Tibial nerve (tissue), 4 donors: ENCODE measurements at places on chromosomes 13 and 19. TPM values are rescaled to one million over a fixed set of nuclear protein-coding genes. Genes with fewer than 3 reads are reported as not detected.

DNA sequence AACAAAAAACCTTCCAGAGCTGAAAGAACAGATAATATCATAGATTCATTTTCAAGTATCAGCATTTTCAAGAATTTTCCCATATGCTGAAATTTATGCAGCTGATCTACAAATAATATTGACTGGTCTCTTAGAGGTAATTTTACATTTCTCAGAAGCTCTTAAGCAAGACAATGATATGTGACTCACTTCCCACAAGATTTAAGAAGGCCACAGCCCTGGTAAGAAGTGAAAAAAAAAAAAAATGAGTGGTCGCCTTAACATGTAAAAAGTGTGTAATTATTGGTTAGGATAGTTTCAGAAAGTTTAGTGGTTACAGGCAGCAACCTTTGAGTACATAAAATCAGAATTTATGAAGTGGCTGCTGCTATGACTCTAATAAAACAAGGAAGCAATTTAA, 54.5 kb downstream of the NUFIP1 start:
- no peaks in the 10 kb centered on the region for H3K36me3 ChIP-seq
- H3K27me3 ChIP-seq, result no peaks in the 10 kb centered on the region
- no peak overlapping the region for H3K4me3 ChIP-seq
- no peak for DNase-seq
- H3K4me1 ChIP-seq, result no peaks in the 10 kb centered on the region

DNA sequence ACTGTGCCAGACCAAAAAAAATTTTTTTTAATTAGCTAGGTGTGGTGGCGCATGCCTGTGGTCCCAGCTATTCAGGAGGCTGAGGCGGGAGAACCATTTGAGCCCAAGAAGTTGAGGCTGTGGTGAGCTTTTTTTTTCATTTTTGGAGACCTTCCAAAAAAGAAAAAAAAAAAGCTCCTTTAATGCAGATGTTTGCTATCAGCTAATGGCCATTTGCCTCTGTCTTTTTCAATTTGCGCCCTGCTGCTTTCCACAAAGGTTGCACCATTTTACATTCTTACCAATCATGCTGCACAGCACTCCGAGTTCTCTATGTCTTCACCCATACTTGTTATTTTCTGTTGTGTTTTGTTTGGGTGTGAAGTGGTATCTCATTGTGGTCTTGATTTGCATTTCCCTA, 15.6 kb upstream of the SMARCA4 start:
- H3K27me3 ChIP-seq, result no peaks in the 10 kb centered on the region
- no peak overlapping the region for H3K4me3 ChIP-seq
- no peaks in the 10 kb centered on the region for H3K4me1 ChIP-seq

DNA sequence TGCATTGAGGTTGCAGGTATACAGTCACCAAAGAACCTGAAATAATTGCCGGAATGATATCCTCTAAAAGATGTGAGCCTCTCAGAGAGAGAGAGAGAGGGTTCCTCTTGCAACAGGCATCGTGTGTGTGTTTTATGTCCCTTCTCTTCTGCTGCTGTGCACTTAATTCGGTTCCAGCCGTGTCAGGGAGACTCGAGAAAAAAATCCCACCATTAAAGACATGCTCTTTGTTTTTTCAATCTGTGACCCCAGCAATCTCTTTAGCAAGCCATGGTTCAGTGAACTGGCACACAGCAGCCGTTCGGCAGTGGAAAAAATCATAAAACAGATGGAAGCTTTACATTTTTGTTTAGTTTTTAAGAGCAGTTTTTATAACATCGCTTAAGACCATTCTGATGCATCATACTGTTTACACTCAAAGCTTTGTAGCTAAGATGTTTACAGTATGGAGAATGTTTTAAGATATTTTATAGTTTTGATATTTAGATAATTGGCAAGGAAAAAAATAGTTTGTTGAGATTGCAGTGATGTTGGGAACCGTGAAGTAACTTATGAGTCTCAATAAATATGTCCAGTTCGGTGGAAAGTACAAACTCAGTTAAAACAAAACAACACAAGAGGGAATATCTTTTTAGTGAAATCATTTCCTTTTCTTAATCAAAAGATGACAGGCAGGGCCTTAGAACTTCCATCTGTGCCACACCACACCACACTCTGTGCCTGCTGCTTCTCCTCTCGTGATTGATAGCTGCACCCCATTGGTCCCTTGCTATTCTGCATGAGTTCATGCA, 31.2 kb upstream of the ZNF536 start:
- H3K4me3 ChIP-seq, result no peak overlapping the region
- H3K27ac ChIP-seq, result peak overlapping the region; percentile 42

The C19orf38 gene
- total RNA-seq, result 0.42 TPM

DNA sequence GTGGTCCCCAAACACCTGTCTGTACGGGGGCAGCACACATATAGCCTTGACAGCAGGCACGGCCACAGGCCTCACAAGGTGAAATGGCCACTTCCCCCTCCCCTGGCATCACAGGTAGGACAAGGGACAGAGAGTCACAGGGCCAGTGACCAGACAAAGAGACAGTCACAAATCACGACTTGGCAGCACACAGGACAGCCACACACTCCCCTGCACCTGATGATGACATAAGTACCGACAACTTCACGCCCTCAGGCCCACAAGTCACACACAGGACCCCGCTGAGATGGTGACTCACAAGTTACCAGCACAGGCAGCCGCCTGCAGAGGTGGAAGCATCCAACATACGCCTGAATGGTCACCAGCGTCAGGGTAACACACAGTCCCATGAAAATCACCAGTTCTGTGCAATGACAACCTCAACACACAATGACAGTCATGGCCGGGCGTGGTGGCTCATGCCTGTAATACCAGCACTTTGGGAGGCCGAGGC, 16.5 kb downstream of the TYK2 start:
- no peak for DNase-seq
- H3K4me3 ChIP-seq, result no peak overlapping the region
- H3K27ac ChIP-seq, result no peak overlapping the region
- no peaks in the 10 kb centered on the region for H3K27me3 ChIP-seq
- no peaks in the 10 kb centered on the region for H3K36me3 ChIP-seq

The KCNN1 gene
- total RNA-seq, result not detected

- H3K36me3 ChIP-seq, result no peaks in the 10 kb centered on the region
- no peaks in the 10 kb centered on the region for H3K27me3 ChIP-seq
- no peak overlapping the region for H3K27ac ChIP-seq
- no peak overlapping the region for H3K4me3 ChIP-seq
These were observed 6.4 kb downstream of the NUDT15 start for GRCh38 chr13:48043789-48044503.

DNA sequence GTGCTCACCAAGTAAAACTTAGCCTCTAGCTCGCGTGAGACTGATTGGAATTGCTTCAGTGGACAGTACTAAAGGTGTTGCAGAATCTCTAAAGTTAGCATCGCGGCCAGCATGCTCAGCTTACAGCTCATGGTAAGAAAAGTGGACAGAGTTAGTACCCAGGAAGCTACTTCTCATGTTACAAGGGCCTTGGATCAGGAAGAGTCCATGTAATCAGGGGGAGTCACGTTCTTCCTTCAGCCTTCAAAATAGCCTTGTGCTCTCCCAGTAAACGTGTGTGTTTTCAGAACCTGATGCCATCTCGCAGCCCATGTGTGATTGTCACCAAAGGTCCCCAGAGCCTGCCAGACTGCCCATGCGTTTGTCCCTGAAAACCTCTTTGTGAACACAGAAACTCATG, 195.8 kb upstream of the RNF113B start:
- H3K27me3 ChIP-seq, result no peaks in the 10 kb centered on the region
- no peaks in the 10 kb centered on the region for H3K36me3 ChIP-seq
- no peak overlapping the region for H3K4me3 ChIP-seq
- no peak for DNase-seq
- no peak overlapping the region for H3K27ac ChIP-seq

GRCh38 chr13:20679879-20680278, 23.6 kb upstream of the IL17D start:
- H3K27me3 ChIP-seq, result no peaks in the 10 kb centered on the region
- no peaks in the 10 kb centered on the region for H3K4me1 ChIP-seq
- H3K27ac ChIP-seq, result no peak overlapping the region

- no peak for DNase-seq
- peaks cover 58% of the 10 kb centered on the region for H3K36me3 ChIP-seq
- H3K27ac ChIP-seq, result no peak overlapping the region
- no peaks in the 10 kb centered on the region for H3K27me3 ChIP-seq
These were observed 3.3 kb downstream of the KHSRP start for GRCh38 chr19:6421075-6422014.

The ZNF888 gene
- 1.9 TPM for total RNA-seq

- no peak for DNase-seq
- peaks cover 35% of the 10 kb centered on the region for H3K4me1 ChIP-seq
- H3K36me3 ChIP-seq, result no peaks in the 10 kb centered on the region
- H3K4me3 ChIP-seq, result no peak overlapping the region
- no peaks in the 10 kb centered on the region for H3K27me3 ChIP-seq
These were observed 34.8 kb upstream of the C1QTNF9 start for GRCh38 chr13:24274452-24275021.

DNA sequence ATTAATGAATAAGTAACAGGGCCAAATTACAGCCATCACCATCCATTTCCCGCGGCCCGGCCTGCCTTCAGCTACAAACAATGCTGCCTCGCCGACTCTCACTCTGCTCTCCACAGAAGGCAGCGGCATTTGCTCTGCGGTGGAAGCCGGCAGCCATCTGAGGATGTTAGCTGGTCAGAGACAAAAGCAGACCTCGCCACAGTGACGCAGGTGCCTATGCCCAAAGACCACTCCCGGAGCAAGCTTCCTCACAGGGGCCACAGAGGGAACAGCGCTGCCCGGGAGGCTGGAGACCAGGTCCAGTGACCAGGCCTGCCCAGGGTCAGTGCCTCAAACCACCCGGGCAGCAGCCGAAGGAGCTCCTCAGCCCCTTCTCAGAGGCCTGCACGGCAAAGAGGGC, 16.4 kb downstream of the PEPD start:
- H3K4me1 ChIP-seq, result no peaks in the 10 kb centered on the region
- no peak overlapping the region for H3K27ac ChIP-seq
- H3K4me3 ChIP-seq, result no peak overlapping the region
- H3K36me3 ChIP-seq, result peaks cover 70% of the 10 kb centered on the region
- no peaks in the 10 kb centered on the region for H3K27me3 ChIP-seq
- no peak for DNase-seq

The DLEU7 gene
- 7.5 TPM for total RNA-seq

GRCh38 chr13:35984776-35985453, 146.3 kb downstream of the DCLK1 start:
- H3K27ac ChIP-seq, result no peak overlapping the region

The GPC6 gene
- total RNA-seq, result 25.1 TPM

DNA sequence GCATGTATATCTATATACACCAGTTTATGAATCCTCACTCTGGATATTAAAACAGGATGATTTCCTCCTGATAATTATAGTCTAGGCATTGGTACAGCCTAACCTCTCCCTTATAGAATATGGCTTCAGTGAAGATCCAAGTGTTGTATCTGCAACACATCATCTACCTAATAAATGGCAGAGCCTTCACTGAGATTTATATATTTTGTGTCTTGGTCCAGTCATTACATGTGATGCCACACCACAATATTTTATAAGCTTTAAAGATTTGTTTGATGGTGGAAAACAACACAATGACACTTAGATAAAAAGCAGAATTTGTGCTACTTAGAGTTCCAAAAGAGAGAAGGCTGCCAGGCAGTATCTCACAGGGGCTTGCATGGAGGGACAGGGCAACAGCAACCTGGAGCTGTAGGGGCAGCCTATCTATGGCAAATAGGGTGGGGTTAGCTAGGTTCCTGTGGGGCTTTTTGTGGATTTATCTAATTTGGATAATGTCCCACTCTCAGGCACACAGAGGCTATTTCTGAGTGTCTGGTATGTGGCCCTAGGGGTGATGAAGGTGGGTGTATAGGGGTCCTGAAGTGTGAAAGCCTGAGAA, 1736.7 kb upstream of the PRR20A start:
- H3K4me3 ChIP-seq, result no peak overlapping the region
- no peaks in the 10 kb centered on the region for H3K27me3 ChIP-seq
- no peaks in the 10 kb centered on the region for H3K36me3 ChIP-seq
- DNase-seq, result no peak

DNA sequence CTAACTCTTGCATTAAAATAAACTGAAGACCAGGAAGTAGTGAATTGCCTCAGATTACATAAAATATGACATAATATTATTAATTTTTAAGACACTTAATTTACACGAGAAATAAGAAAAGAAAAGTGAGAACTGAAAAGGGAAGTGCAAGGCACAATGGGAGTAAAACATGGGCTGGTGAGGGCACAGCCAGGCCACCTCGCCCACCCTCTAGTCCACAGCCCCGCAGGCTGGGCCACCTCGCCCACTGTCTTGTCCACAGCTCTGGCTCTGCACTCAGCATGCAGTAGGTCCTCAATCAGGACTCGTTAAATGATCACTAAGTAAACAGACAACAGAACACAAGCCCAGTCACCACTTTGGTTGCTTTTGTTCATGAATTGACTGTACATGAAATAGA, 67.8 kb upstream of the ARHGEF7 start:
- no peak for DNase-seq
- H3K36me3 ChIP-seq, result no peaks in the 10 kb centered on the region
- H3K4me3 ChIP-seq, result no peak overlapping the region
- peak overlapping the region; percentile 60 for H3K27ac ChIP-seq
- H3K27me3 ChIP-seq, result no peaks in the 10 kb centered on the region

DNA sequence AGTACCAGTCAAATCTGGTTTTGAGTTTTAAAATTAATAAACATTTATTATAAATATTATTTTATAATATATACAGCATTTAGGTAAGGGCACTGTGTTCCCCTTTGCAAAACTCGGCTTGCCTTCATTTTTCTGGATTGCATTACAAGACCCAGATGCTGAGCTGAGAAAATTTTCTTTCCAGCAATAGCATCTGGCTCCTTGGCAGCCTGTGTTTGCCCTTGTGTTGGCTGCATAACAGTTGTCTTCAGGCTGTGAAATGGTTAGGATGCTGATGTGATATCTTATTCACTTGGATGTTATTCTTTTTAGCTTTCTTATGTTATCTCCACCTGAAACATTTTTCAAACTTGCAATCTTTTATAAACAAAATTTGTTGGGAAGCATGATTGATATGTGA, 784.4 kb downstream of the DACH1 start:
- no peaks in the 10 kb centered on the region for H3K36me3 ChIP-seq
- no peaks in the 10 kb centered on the region for H3K27me3 ChIP-seq
- H3K27ac ChIP-seq, result no peak overlapping the region
- no peaks in the 10 kb centered on the region for H3K4me1 ChIP-seq
- H3K4me3 ChIP-seq, result no peak overlapping the region
